CD4-positive, alpha-beta T cell treated with Interleukin-15 for 1 hour (primary cell): ENCODE measurements at places on chromosomes 4 and X.

GRCh38 chr4:46844325-46844917 is 64.6 kb downstream of the COX7B2 start:
- DNase-seq: no peak

DNA sequence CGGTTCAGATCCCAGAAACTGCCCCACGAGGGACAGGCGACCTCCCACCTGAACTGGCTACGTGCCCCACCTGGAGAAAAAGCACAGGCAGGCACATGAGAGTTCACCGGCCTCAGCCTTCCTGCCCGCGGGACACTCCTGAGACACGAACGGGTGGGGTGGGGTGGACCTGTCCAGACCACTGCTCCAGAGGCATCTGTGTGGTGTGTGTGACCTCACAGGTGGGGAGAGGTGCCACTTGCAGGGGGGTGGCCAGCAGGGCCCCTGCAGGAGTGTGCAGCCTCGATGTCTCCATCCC is 18.5 kb downstream of the NELFA start:
- no peak for DNase-seq

GRCh38 chr4:145019346-145019745 is 78.7 kb downstream of the ANAPC10 start:
- DNase-seq: no peak

DNA sequence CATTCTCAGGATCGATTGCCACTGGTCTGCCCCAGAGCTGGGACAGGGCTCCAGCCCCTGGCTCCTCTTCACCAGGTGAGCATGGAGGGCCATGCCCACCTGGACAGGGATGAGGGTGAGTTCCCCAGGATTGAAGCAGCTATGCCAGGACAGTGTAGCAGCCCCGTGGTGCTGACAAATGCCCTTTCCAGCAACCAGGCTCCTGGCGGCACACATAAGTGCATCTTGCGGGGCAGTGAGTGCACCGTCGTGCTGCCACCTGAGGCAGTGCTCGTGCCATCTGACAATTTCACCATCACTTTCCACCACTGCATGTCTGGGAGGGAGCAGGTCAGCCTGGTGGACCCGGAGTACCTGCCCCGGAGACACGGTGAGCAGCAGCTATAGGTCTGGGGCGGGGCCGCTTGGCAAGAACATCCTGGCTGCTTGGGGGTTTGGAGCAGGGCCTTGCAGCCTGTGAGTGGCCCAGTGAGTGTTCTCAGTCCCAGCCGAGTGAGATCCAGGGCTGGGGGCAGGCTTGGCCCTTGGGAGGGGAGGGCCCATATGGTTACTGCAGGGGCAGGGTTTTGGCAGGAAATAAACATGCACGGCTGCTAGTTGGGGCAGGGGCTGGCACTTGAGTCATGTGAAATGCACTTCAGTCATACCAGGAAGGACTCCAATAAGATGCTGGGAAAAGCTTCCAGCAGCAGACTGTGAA is 6.1 kb downstream of the IL9R start:
- DNase-seq: no peak

- no peak for DNase-seq
Observed at GRCh38 chrX:148542481-148543255, 42.3 kb downstream of the AFF2 start.

DNA sequence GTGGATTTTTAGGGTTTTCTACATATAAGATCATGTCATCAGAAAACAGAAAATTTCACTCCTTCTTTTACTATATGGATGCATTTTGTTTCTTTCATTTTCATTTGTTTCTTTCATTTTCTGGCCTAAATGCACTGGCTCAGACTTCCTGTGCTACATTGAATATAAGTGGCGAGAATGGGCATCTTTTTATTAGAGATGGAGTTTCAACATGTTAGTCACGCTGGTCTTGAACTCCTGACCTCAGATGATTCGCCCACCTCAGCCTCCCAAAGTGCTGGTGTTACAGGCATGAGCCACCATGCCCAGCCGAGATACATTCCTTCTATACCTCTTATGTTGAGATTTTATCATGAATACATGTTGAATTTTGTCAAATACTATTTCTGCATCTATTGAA is 61.8 kb downstream of the BRWD3 start:
- no peak for DNase-seq

DNA sequence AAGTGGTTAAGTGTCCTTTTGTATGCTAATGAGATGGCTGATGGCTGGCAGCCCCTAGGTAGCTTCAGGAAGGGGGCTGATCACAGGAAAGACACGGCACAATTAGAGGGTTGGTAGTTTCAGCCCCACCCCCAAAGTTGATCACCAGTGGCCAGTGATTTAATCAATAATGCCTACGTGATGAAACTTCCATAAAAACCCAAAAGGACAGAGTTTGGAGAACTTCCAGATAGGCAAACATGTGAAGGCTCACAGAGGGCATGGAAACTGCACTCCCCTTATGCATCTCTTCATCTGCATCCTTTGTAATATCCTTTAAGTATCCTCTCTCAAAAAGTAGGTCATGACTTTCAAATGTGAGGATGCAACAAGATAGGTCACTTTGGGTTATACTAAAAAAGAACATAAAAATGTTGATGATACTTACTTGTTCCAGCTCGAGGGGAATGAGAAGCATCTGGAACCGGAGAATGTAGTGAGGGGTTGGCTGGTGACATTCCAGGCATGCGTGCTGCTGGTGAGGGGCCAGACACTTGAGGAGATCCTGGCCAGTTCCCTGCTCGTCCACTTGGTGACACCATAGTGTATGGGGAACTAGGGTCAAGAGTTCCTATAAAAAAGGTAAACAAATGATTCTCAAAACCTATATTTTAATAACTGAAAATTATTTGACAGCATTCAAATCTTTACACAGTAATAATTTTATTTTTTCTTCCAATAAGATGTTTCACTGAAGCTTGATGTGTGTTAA is 16.7 kb upstream of the CXorf38 start:
- DNase-seq: no peak

DNA sequence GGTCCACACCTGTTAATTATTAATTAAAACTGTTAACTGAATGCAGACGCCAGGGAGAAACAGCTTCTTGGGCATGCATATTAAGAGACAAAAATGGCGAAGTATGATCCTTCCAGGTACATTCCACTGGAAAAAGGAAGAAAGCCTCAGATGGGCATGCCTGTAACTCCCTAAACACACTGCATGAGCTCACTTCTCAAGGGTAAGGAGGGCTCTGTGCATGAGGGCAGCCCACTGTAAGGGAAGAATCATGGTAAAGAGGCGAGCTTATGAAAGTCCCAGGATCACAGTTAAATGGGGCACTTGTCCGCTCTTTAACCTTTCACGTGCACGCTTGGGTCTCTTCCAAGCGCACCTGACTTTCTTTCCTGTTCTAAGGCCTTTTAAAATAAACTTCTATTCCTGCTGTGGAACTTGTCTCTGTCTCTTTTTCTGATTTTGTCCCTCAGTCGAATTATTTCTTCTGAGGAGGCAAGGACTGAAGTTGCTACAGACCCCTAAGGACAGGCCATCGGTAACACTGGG is 321.7 kb downstream of the PPP1R2C start:
- no peak for DNase-seq

- no peak for DNase-seq
Observed at GRCh38 chr4:3871181-3871852, 105.1 kb downstream of the ADRA2C start.

GRCh38 chr4:101792056-101792590 is 1.6 kb downstream of the BANK1 start:
- no peak for DNase-seq

DNA sequence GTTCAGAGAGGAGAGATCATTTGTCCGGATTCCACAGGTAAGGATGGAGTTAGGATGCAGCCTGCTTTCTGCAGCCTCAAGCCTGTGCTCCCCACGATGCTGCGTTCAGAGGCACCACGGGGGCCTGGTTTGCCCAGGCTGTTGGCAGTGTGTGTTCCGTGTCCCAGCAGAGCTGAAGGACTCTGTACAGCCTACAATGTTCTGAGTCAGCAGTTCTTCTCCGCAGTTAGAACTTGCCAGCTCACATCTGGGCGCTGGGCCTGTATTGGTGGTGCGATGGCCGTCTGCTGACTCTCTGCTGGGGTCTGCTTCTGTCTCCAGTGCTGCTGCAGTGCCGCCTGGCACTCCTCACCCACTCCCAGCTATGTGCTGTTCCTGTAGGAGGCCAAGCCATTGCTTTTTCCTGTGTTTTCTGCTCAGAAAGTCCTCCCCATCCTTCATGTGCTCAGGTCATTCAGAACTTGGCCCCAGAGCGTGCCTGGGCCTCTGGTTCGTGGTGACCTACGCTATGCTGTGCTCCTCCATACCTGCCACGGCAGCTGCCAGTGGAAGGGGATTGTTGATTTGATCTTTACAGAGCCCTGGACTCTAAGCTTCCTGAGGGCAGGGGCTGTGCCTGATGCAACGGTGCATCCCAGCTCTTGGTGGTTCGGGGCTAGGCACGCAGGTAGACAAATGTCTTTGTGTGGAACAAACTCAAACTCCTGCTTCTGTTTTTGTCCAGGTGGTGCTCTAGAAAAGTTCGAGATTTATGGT is 42.6 kb upstream of the TADA2B start:
- DNase-seq: no peak

- DNase-seq: no peak
Observed at GRCh38 chr4:147958057-147958456, 226.2 kb downstream of the ARHGAP10 start.

DNA sequence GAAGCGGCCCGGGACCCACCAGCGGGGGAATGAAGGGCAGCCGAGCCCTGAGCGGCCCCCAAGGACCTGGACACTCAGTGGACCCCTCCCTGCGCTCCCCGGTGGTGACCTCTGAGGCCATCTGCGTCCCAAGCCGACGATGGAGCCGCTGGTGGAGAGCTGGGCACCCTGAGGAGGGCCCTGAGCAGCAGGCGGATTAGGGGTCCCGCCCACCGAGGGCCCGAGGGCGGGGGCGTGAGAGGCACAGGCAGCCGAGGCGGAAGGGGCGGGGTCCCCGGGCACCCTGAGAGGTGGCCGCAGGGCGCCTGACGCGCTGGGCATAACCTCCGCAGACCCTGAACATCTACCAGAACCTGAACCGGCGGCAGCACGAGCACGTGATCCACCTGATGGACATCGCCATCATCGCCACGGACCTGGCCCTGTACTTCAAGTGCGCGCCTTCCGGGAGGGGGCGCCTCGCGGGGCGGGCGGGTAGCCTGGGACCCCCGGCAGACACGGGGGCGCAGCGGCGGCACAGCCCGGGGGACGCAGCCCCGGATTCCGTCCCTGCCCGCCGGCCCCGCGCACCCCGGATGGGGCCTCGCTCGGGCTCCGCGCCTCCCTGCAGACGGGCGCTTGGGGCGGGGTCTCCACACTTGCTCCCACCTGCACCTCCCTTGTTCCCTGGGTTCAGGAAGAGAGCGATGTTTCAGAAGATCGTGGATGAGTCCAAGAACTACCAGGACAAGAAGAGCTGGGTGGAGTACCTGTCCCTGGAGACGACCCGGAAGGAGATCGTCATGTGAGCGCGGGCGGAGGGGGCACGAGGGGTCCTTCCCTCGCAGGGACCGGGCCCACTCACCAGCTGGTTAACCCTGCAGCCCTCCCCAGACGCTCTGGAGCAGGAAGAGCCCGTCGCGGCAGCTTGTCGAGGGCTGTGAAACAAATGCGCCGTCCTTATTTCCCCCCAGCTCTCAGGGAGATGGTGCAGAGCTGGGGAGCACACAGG is 10.3 kb downstream of the ATP5ME start:
- peak; percentile 79 for DNase-seq

DNA sequence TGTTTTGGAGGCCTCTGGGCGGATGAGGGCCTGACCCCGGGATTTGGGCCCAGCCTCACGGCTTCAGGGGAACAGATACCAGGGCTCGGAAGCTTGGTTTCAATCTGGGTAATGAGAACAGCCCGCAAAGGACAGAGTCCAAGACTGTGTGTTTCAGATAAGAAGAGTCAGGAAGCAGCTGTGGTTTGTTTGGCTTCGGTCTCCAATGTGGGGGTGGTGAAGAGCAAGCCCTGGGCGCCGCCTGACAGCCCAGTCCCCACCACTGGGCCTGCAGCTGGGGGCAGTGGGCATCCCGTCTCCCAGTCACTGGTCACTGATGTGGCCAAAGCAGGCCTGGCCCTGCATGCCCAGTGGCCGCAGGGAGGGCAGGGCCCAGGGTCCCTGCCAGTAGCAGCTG is 9.1 kb downstream of the WFS1 start:
- DNase-seq: no peak

GRCh38 chrX:17377091-17377717 is 2.2 kb downstream of the NHS start:
- DNase-seq: no peak

GRCh38 chr4:10925996-10926395 is 241.4 kb upstream of the CLNK start:
- DNase-seq: no peak
